GM23338 (cell line): ENCODE measurements at places on chromosomes 12 and 14. TPM values are rescaled to one million over a fixed set of nuclear protein-coding genes. Genes with fewer than 3 reads are reported as not detected.

DNA sequence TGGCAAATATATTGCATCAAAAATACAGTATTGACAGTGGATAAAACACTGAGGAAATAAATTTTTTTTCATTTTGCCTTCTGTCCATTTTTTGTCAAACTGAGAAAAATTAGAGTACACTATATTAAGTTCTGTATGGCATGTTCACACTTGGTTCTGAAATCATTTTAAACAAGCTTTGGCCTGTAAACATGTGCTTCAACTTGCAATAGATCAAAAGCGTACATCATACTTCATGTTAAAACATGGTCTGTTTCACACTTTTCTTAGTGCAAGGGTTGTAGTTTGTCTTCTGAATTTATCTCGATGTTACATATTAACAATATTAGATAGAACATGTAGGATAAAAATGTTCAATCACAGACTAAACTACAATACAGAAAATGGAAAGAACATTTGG, 208.0 kb downstream of the PCNX1 start:
- no peak for DNase-seq

GRCh38 chr14:95608637-95609235, 73.9 kb downstream of the GLRX5 start:
- no peak for DNase-seq

SERPINA1 gene
- polyA plus RNA-seq: not detected in 2 replicates

KLRC2 gene
- polyA plus RNA-seq: not detected in 2 replicates

DNA sequence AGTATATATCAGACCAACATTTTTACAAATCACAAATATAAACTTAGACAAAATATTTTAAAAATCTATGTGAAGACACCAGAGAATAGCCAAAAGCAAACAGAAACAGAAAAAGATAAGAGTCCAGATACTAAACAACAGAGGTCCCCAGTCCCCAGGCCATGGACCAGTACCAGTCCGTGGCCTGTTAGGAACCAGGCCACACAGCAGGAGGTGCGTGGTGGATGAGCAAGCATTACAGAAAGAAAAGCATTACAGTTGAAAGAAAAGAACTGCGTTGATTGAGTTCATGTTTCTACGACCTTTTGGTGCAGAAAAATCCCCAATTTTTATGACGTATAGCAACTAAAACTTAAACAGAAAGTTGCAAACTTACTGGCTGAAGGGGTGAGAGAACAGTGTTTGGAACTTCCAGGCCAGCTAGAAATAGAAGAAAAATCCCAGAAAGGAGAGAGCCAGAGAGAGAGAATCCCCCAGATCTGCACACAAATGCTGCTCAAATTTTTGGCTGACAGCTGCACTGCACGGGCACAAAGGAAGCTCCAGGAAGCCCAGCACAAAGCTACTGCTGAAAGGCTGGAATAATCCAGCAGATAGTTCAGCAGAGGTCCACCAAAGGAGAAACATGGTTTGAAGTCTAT, 159.6 kb upstream of the C14orf180 start:
- DNase-seq: no peak

- no peak for DNase-seq
Measured at GRCh38 chr12:98751580-98752115, 106.6 kb downstream of the APAF1 start.

DNA sequence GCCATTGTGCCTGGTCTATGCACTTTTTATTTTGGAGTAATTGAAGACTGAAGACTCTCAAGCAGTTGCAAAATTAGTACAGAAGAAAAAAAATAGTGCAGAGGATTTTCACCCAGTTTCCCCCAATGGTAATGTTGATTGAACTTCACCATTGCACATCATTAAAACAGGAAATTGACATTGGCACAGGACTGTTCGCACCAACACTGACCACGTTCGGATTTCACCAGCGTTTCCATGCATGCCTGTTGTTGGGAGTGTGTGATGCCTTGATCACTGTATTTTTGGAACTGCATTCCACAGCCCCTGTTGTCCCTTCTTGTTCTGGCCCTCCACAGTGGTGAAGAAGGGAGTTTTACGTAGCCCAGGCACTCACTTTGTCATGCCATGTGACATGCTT, 67.1 kb downstream of the FOXN4 start:
- DNase-seq: no peak

- DNase-seq: no peak
Measured at GRCh38 chr14:35402323-35403113, 2.0 kb downstream of the NFKBIA start.

GRCh38 chr12:112198120-112198733, 72.9 kb downstream of the TRAFD1 start:
- DNase-seq: peak; percentile 94

- no peak for DNase-seq
Measured at GRCh38 chr12:508145-508544, 48.4 kb downstream of the B4GALNT3 start.

TMEM121 gene
- 0.13 and 0.42 TPM in 2 replicates for polyA plus RNA-seq

DNA sequence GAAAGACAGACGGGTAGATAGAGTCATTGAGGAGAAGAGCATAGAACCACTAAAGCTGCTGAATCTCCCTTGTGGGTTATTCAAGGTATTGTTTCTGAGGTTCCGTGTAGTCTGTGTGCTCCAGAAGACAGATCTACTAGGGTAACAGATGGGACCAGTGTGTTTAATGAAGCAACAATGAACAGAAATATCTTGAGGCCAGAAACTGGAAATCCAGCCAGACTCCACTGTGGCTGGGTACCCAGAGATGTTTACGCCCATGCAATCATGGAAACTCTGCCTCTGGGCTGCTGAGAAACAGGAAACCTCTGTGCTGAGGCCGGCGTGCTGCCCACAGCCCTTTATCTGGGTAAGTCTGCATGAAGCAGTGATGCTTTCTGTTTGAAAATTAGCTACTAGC, 8.3 kb downstream of the PROX2 start:
- no peak for DNase-seq

FAM90A1 gene
- 0.19 TPM in 1 of 2 replicates, not detected in the other for polyA plus RNA-seq

GRCh38 chr12:59164991-59165718, 244.9 kb upstream of the LRIG3 start:
- peak; percentile 76 for DNase-seq
